ENCODE measurements at places on chromosomes 1 and 21.

DNA sequence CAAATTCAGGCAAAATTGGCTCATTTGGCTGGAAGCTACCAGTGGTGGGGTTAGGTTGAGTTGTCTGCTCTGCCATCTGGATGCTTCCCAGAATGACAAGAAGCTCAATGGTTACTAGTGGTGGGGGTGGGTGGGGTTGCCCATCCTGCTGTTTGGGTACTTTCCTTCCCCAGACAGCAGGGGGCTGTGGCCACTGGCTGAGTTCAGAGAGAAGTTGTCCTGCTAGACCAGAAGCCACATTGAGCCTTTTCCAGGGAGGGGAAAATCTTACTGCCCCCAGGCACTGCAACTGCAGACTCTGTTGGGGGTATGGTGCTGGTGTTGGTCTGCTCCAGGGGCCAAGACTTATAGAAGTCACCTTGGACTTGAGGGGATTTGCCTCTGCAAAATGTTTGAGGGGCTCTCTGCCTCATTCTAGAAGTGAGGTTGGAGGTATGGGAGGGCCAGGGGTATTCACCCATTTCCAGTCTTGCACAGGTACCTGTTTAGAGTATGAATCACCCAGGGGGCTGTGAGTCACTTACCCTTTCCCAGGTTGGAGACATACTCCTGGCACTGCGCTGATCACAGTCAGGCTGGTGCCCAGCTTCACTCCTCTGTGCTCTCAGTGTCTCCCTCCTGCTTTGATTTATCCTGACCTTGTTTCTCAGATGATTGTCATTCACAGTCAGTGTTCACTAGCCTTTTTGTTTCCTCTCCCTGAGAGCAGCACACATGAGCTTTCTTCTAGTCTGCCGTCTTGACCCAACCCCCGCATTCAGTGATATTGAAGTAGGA, 89.1 kb upstream of the NEGR1 start:
- H3K27ac ChIP-seq: no peak overlapping the region
- peaks cover 6% of the 10 kb centered on the region for H3K27me3 ChIP-seq
- no peak overlapping the region for H3K4me3 ChIP-seq
- no peaks in the 10 kb centered on the region for H3K36me3 ChIP-seq

- H3K27ac ChIP-seq: no peak overlapping the region
- no peak for DNase-seq
- H3K4me3 ChIP-seq: no peak overlapping the region
- H3K27me3 ChIP-seq: peaks cover 38% of the 10 kb centered on the region
Observed at GRCh38 chr1:205332015-205332791, 10.7 kb upstream of the NUAK2 start.

DNA sequence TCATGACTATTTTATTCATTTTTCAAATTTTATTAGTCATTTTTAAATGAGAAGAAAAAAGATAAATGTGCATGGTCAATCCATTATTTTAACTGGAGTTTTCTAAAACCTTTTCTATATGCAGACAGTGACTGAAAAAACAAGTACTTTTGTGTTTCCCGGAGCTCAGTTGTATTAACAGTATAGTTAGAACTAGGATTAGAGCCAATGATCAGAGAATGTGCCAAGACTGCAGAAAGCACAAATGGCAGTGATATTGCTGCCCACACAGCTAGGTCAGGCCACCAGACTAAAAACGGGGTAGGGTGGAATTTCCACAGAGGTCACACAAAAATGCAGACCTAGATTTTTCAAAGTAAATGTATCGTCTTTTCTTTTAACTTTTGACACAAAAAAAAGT, 163.1 kb upstream of the GRIK3 start:
- H3K4me1 ChIP-seq: no peaks in the 10 kb centered on the region
- H3K27ac ChIP-seq: no peak overlapping the region
- no peaks in the 10 kb centered on the region for H3K36me3 ChIP-seq
- H3K27me3 ChIP-seq: peaks cover 21% of the 10 kb centered on the region

DNA sequence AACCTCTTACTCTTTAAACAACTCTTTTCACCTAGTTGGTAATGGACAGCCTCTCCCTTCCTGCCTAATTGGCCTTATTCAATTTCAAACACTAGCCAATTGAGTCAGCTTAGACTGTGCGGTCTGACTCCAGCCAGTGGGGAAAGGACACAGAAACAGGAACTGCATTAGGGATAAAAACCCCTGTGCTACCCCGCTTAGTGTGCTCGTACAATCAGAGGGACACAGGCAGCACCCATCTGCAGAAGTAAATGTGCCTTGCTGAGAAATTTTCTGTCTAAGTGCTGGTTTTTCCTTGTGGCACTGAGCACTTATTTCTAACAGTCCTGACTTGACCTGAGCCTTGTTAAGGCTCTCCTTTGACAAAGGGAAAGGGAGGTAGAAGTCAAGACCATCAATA, 6.0 kb upstream of the CD2 start:
- no peaks in the 10 kb centered on the region for H3K27me3 ChIP-seq
- no peak for DNase-seq
- H3K36me3 ChIP-seq: peaks cover 70% of the 10 kb centered on the region
- H3K27ac ChIP-seq: no peak overlapping the region

DNA sequence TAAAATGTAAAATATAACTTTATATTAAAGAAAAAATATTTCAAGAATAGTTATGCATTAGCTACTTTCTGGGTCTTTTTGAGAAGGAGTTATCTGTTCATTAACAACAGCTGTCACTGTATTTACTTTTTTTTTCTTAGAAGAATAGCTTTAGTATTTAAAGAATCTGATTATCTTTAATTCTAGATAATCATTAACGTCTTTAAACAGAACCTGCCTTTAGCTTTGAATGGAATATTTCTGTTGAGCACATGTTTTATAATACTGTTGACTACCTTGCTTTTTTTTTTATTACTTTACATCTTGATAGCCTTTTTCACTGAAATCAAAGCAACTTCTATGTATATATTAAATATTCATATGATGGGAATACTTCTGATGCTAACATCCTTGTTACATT, 132.0 kb downstream of the CLEC20A start:
- DNase-seq: no peak
- no peaks in the 10 kb centered on the region for H3K4me1 ChIP-seq
- no peak overlapping the region for H3K4me3 ChIP-seq
- no peaks in the 10 kb centered on the region for H3K27me3 ChIP-seq
- no peak overlapping the region for H3K27ac ChIP-seq

GRCh38 chr1:202171292-202172014, 11.1 kb upstream of the PTPN7 start:
- DNase-seq: no peak
- H3K4me3 ChIP-seq: no peak overlapping the region
